MG63 (cell line): ENCODE measurements at places on chromosomes 7 and 10.

DNA sequence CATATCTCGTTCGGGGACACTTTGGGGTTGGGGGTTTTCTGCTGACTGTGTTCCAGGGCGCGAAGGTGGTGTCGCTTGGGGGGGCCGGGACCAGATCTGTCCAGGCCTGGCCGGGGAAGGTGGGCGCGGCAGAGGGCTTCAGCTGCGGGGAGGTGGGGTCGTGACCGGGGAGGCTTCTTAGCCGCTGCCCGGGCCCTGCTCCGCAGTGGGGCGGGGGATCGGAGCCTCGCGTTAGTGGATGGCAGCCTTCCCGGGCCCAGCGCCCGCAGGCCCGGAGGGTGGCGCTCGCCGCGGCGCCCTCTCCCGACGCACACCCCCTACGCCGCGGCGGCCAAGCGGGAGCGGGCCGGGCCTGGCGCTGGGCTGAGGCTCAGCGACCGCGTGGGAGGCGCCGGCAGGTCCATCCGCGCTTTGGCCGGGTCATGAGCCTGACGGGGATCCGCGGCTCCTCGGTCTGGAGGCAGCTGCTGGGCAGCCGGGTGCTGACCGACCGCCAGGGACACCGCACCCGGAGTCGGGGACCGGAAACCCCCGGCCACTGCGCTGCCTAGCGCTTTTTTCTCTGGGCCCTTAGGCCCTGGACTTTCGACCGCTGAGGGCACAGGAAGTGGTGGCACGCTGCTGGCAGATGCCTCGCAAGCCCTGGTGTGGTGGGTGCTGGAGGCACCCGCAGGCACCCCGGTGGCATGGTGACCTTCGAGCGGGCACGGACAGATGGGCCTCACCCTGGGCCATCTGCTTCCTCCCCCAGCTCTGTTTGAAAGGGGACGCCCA lies 1.2 kb downstream of the AGAP3 start:
- peak; percentile 43 for DNase-seq

DNA sequence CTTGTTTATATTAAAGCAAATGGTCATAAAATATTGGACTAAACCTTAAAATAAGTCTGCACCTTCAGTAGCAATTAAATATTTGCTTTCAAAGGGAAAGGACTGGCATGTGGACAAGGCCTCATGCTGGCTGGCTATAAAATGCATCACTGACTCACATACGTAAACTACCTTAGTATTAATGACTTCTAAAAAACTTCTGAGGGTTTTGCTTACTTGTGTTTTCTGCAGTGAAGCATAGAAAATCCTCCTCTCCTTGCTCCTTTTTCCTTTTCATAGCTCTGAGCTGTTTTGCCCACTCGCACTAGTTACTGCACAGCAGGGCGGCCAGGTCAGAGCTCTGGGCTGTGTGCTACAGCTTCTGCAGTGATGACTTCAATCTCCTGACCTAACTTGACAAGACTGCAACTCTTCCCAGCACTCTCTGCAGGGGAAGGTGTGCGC lies 82.3 kb downstream of the CUL2 start:
- peak; percentile 63 for DNase-seq

DNA sequence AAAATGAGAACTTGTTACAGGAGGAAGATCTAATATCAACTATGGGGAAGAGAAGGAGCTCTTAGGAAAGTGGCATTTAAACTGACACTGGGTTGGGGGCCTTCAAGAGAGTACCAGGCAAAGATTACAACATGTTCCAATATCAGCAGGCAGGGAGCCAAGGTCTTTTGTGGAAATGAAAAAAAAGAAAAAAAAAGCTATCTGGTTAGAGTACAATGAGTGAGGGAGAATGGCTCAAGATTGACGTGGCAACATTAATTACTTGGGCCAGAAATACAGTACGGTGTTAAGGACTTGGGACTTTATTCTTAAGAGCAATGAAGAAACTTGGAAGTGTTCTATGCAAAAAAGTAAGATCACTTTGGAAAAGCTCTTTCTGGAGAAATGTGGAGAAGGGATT lies 132.3 kb upstream of the CDK1 start:
- no peak for DNase-seq

- DNase-seq, result no peak
Measured at GRCh38 chr7:137860542-137860941, 13.8 kb upstream of the DGKI start.

GRCh38 chr7:111846898-111847297 lies 284.6 kb upstream of the IMMP2L start:
- no peak for DNase-seq

DNA sequence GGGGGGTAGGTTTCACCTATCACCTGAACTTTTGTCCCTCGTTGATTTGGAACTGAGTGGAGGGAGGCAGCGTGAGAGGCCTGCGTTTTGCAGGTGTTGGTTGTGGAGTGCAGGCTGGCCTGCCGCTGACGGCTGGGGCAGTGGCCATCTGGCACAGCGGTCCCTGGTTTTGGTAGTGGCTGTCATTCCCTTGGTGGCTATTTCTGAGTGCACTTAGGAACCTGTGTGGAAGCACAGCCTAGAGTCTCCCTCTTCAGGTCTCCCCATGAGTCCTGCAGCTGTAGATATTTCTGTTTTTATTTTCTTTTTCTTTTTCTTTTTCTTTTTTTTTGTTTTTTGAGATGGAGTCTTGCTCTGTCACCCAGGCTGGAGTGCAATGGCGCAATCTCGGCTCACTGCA lies 129.2 kb downstream of the CUL2 start:
- no peak for DNase-seq

DNA sequence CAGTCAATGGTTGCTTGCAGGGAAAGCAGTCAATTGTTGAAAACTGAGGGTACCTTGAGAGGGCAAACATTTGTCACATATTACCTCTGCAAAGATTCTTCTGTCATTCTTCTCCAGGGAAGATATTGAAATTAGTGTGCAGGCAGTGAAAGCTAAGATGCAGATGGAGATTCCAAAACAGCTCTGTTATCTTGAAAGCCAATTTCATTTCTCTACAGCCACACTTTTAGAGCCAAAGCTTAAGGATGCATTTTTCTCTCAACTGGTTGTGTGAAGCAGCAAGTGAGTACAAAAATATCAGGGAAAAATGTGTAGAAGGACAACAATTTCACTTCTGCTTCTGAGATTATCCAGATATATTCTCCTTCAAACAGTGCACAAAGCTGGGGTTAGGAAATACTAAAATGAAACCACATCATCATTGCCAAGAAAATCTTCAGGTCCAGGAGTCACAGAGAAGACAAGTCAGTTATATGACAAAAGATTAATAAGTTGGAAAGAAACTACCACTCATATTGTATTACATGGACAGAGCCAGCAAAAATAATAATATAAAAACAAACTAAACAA lies 16.3 kb downstream of the SGMS1 start:
- DNase-seq, result no peak

DNA sequence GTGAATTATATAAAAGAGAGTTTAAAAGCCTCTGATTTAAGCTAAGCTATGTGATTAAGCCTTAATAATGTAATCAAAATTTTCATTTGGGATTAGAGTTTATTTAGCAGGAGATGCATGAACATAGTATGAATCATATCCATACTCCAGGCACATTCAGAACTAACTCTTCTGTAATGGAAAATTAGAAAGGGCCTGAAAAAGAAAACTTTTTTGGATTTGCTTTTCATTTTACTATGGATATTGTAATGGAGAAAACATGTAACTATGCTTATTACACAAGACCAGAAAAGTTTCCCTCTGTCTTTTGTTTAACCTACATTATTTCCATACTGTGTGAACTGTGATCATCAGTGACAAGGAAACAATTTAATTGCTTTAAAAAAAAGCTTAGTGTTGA lies 22.0 kb downstream of the TES start:
- DNase-seq, result no peak

GRCh38 chr7:41007351-41007751 lies 695.5 kb downstream of the INHBA start:
- peak; percentile 78 for DNase-seq

GRCh38 chr10:71679425-71679824 lies 40.2 kb downstream of the C10orf105 start:
- DNase-seq, result no peak

GRCh38 chr10:3222068-3222467 lies 49.5 kb upstream of the PITRM1 start:
- no peak for DNase-seq

GRCh38 chr10:64332551-64332950 lies 811.4 kb downstream of the REEP3 start:
- DNase-seq, result no peak

- DNase-seq, result no peak
Measured at GRCh38 chr10:128476845-128477244, 350.6 kb upstream of the MKI67 start.

DNA sequence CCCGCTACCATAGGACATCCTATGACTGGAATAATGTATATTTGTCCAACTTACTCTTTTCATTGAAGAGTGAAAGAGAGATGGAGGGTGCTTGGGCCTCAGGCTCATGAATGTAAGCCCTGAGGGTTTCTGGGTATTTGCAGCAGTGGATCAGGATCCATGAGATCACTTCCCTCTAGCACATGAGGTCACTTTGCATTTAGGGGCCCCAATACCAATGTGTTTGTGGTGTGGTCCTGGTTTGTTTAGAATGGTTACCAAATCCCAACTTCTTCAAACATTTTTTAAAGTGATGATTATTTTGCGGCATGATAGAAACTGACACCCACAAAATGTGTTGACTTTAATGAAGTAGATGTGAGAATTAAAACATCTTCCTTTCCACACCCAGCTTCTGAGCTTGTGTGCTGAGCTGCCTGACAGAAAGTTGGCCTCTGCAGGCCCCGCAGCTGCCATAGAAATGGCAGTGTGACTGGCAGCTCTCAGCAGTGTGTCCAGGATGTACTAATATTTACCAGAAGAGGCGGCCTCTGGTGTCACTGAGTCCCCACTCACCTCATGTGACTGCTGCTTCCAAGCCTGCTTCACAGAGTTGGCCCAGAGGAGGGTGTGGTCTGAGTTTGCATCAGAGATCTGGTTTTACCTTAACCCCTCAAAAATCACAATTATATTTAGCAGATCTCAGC lies 447.6 kb upstream of the NPVF start:
- no peak for DNase-seq
